ENCODE measurements at places on chromosomes 1 and 21.
A peak's percentile ranks its signal among the peaks of the same experiment; 100 is the strongest.

DNA sequence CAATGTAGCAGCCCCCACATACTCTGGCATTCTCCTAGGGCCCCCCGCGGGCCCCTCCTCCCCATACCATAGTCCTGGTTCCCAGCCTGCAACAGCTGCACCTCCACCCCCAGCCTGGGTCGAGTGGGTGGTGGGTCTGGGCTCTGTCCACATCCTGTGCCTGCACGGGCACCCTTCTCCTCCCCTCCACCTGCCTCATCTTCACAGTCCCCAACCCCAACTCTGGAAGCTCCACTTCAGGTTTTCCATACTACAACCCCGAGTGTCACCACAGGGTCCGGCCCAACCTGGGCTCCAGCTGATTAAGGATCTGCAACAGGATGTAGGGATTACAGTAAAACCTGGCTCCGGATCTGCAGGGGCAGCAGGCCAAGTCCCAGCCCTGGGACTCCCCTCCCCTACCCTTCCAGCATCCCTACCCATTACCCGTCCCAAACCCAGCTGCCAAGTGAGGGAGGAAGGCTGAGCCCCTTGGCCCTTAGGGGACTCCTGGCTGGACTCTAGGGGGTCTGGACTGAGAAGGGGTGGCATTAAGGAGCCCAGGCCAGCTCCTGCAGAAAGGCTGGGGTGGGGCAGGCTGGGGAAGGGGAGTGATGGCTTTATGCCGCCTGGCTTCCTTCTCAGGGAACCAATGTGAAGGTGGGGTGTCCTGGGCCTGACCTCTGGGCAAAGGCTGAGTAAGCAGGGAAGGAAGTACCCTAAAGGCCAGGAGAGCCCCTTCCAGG lies 116.8 kb downstream of the CASZ1 start:
- peak; percentile 59 for DNase-seq

DNA sequence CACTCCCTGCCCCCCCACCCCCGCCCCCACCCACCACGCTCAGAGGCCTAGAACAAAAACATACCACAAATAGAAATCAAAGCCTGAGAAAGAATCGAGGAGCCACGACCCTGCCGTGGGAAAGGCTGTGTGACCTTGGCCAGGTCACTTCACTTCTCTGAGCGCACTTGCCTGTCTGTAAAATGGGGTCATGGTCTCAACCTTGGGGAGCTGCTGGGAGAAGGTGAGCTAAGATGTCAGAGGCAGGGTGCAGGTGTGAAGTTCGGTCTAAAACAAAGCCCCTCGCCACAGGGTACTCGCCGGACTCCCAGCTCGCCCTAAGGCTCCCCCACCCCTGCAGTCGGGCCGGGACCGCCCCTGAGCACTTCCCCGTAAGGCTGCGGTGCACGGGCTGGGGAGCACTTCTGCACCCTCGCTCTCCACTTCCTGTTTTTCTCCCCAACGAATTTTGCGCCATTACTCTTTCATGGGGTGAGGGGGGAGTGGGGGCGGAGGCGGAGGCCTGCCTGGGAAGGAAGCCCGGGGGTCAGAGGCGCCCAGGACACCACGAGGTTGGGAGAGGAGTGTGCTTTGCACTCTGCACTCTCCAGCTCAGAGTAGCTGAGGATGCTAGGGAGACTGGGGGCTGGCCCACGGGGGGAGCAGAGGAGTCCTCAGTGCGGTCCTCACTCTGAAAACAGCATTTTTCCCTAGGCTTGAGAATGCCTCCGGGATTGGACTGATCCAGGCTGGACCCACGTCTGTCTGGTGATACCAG lies 21.9 kb upstream of the PIK3CD start:
- DNase-seq: no peak

- no peak for DNase-seq
Measured at GRCh38 chr1:86687595-86687994, 16.8 kb upstream of the SH3GLB1 start.

DNA sequence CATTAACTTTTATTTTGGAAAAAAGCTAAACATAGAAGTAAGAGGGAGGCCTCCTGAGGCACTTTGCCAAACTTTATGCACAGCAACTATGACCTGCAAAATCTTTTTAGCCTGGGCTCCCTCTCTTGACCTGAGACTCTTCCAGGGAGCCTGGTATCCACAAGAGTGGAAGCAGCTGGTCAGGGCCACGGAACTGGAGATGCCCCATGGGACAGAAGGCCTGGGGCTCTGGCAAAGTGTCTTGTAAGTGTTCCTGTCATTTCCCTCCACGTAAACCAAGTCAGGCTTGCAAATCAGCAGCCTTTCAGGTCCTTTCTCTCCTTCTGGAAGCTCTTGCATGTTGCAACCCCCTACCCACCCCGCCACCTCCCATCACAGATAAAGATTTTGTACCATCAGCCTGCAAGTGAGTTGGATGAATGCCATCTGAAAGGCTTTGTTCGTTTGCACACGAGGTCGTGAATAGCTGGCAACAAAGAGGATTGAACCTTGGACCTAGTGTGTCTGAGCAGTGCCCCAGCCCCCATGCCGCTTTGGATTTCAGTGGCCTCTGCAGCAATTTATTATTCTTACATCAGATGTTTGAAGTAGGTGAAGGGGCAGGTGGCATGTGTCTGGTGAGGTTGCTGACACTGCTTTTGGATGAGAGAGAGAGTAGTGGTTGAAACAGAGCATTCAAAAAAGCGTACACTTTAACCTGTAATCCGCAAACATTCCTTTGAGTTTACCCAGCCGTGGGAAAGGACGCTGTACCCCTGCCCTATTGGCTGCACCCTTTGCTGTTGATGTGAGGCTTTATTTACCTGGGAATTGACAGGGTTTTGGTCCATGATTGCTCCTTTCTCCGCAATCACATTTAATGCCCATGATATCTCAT lies 91.6 kb downstream of the GALNT2 start:
- DNase-seq: no peak

All from foreskin keratinocyte (primary cell).